ENCODE measurements at places on chromosomes 16 and 17.

DNA sequence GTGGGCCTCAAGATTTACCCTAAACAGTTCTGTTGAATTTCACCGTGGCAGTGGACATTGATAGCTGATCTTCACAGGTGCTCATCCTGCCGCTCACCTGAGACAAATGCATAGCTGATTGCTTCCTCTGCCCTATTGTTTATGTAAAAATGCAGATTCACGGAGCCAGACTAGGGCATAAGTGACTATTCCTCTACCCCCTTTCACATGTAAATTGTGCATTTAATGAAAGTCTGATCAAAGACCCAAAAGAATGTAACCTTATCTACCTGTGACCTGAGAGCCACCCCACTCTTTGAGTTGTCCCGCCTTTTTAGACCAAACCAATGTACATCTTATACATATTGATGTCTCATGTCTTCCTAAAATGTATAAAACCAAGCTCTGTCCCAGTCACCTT lies 312.4 kb upstream of the CDH5 start:
- no peak for DNase-seq

GRCh38 chr17:58679263-58680037 lies 12.4 kb downstream of the TEX14 start:
- no peak for DNase-seq

DNA sequence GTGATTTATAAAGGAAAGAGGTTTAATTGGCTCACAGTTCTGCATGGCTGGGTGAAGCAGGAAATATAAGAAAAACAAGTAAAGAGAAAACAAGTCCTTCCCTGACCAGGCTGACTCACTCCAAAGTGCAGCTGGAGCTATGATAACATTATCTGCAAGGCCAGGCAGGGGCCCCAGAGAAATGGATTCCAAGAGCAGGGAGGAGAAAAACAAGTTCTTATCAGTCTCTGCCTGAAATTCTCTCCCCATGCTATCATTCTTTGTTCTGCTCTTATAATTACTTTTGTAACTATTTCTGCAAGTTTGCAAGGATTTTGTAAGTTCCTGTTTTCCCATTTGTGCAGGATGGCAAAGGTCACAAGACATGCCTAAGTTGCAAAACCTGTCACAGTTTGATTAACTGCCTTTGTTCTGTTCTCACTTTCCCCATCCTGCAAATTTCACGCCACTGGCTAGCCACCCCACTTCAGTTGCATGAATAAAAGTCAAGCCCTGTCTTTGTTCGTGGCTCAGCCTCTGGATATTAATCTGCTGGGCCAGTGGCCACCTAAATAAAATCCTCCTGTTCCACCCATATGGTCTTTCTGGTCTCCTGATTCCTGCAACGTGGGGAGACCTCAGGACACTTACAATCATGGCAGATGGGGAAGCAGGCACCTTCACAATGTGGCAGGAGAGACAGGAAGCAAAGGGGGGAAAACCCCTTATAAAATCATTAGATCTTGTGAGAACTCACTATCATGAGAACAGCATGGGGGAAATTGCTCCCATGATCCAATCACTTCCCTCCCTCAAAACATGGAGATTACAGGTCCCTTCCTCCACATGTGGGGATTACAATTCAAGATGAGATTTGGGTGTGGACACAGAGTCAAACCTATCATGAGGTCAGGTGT lies 13.1 kb downstream of the ABCA9 start:
- no peak for DNase-seq

DNA sequence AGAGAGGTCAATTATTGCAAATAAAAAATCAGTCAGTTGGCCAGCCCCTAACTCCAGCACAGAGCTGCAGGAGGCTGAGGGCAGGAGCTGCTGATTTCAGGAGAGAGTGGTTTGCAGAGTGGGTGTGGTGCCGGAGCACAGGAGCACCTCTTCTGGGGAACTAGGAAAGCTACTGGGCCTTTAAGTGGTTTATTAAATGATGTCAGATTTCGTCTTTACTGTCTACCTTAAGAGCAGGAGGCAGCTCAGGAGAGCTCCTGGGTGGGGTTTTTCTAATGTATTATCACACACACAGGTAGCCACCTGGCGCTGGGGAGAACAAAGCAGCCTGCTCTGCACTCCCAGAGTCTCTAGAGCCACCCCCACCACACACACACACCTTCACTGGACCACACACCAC lies 11.5 kb upstream of the HAS3 start:
- no peak for DNase-seq

DNA sequence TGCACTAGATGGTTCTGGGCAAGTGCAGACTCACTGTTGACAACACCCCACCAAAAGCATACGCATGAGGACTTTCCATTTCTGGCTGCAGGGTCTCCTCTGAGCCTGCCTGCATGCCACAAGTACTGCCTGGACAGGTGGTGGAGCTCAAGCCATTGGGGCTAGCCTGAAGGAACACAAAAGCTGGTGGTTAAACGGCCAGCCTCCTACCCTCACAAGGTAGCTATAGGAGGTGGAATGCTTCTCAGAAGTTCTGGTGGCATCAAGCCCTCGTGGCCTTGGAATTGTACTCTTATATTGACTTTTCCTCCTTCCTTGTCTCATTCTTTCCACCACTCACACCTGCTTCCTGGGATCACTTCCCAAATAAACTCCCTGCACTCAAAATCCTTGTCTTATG lies 56.6 kb upstream of the BCAR1 start:
- no peak for DNase-seq

DNA sequence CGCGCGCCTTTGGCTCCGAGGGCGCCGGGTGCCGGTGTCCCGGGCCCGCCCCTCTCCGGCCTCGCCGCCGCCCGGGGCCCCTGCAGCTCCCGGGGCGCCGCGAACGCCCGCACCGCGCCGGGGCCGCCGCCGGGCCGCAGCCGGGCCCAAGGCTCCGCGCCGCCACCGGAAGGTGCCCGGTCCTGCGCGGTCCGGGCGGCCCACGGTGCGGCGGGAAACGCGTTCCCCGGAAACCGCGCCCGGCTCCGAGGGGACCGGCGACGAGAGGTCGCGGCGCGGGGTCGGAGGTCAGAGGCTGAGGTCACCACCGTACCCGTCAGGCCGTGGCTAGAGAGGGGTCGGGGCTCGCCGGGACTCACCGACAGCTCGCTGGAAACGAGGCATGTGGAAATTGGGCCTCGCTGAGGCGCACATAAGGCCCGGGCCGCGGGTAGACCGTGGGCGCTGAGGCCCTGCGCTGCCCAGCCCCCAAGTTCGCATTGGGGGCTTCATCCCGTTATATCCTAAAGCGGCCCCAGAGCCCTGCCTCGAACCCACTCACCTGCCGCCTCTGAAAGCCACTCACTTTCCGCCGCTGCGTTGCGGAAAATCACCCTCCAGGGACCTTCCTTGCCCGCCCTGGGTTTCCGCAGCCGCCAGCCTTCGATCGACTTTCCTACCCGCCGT lies at the start of gene DUS1L:
Gene DUS1L, minus strand, starts transcription at position 167 of the 666 bp plus-strand sequence. CDS start 745 bp downstream, outside the sequence.
- peak; percentile 65 for DNase-seq

DNA sequence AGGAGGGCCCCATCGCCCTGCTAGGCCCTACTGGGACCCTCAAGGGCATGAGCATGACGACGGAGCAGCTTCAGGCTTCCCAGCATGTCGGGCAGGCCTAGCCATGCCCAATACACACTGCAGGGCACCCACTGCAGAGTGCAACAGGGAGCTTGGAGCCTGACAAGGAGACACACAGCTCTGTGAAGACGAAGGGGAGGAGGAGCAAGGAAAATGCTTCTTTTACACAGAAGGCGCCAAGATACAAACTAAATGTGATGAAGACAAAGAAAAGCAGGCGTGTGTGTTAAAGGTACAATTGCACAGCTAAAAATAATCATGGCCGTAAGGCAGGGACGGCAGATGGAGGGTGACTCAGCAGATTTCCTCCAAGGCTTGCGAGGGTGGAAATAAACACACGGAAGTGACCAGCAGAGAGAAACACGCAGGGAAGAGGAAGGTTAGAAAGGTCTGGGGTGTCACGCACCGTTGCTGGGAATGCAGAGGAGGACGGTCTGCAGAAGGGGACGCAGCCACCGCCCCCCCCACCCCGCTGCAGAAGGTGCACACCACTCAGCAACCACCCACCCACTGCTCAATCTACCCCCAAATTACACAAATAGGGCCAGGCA lies 108.5 kb downstream of the ZNF778 start:
- DNase-seq: no peak

DNA sequence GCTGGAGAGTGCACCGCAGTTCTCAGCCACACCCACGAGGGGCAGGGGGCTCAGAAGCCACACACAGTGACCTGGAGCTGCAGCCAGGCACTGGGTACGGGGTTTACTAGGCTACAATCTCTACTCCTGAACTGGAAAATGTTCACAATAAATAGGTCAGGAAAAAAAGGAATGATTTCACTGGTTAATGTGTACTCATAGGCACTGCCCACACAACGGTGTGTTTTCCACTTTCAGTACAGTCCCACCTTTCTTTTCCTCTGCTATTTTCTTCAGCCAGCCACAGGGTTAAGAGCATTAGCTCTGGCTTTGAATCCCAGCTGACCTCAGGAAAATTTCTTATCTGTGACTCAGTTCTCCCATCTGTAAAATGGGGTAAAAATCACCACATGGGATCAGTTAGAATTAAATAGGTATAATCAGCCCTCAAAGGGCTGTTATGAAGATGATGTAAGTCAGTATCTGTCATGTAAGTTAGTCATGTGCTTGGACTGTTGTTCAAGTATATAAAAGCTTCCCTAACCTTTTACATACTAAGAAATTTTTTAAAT lies 35.7 kb downstream of the ZCCHC14 start:
- DNase-seq: no peak

Measured in activated CD4-positive, alpha-beta T cell treated with anti-CD3 and anti-CD28 coated beads for 1 hour (primary cell).